ENCODE measurements at places on chromosomes 1 and 21. TPM values are rescaled to one million over a fixed set of nuclear protein-coding genes. Genes with fewer than 3 reads are reported as not detected.

The FCER1G gene
- total RNA-seq, result 2.0 TPM

The EDARADD gene
- total RNA-seq, result 3.7 TPM

The COL9A2 gene
- total RNA-seq, result 6.9 TPM

The CFAP57 gene
- total RNA-seq, result 0.82 TPM

The ATP5PO gene
- 183 TPM for total RNA-seq

GRCh38 chr1:6652986-6653385, 28.3 kb downstream of the THAP3 start:
- DNase-seq, result no peak

DNA sequence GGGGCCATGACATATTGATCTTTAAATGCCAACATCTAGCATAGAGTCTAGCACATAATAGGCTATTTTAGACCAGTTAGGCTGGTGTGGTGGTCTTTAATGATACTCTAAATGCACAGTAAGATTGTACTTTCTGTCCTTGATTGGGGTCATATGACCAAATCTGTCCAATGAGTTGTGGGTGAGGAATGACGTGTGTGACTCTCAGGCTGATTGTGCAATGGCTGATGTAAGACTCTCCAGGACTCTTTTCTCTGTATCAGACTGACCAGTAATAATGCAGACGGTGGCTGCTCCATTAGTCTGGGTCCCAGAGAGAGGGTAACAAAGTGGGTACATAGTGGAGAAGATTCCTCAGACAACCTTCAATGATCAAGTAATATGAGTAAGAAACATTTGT, 541.6 kb upstream of the CAMK1G start:
- DNase-seq, result no peak

DNA sequence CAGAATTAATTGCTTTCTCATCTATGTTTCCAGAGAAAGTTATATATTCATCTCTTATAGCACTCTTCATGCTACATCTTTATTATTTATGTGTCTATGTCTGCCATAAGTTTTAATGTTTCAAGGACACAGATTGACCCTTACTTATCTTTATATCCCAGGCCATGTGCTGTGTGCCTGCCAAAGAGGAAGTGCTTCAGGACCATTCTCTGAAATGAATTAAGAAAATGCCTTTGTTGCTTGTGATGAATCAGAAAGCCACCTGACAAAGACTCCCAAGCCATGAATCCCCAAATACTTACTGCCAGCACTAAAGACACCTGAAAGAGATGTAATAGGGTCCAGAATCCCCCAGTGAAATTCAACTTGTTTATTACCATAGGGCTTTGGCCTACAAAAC, 342.1 kb upstream of the C1orf87 start:
- DNase-seq, result no peak

- DNase-seq, result no peak
Measured at GRCh38 chr1:155080312-155081228, 1.9 kb downstream of the EFNA3 start.

DNA sequence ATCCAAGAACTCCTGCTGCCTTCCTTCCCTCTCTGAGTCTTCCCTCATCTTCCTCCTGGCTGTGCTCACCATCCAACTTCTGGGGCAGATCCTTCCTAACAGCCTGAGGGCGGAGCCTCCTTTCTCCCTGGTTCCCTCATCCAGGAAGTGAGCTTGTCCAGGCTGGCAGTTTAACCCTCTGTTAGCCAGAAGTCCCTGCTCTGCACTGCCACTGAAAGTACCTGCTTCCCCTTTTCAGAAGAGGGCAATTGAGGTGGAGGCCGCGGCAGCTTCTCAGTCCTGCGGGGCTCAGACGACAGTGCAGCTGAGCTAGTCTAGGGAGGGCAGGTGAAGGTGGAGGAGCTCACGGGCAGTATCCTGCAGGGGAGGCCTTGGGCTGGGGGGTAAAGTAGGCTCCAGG, 149.1 kb downstream of the FCRL5 start:
- DNase-seq, result no peak

DNA sequence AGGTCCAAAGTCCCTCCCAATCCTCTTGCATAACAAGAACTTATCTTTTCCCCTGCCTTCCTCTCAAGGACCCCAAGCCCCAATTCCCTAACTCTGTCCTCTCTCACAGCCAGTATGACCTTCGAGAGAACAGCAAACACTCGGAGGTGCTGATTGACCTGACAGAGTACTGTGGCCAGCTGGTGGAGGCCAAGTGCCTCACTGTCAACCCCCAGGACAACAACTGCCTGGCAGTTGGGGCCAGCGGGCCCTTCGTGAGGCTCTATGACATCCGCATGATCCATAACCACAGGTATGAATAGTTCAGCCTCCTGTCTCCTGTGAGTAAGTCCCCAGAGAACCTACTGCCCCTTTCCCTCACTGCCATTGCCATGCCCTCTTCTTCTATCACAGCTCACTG, 29.9 kb upstream of the TMEM222 start:
- no peak for DNase-seq

DNA sequence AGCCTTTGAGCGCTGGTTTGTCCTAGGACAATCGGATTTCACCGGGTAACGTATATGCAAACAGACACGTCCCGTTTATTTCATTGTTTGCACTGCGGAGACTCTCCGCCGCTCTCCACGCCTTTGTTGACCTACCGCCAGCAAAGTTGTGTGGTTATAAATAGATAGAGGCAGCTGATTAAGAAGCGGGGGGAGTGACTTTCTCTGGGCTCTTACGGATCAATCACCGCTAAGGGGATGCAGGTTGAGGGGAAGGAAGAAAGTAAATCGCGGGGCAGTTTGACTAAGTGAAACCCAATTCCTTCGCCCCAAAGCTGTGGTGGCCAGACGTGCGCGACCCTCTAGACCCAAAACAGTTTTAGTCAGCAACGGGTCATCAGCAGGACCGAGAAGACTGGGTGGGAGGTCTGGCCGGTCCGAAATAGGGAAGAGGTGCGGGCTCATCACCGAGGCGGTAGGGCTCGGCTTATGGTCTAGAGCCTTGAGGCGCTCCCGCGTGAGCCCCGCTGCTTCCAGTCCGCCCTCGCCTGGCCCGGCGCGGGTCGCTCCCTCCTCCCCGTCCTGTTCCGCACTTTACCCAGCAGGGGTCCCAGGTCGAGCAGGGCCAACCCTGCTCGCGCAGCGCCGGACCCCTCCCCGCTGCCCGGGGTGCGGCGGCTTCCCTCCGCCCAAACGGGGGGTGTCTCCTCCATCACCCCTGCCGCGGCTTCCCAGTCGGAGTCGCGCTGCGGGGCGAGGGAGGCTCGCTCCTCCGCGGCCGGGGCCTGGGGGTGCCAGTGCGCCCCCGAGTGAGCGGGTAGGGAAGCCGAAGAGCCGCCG, 120.8 kb upstream of the RRP15 start:
- no peak for DNase-seq

- DNase-seq, result no peak
Measured at GRCh38 chr1:10549904-10550664, 75.3 kb downstream of the PEX14 start.

DNA sequence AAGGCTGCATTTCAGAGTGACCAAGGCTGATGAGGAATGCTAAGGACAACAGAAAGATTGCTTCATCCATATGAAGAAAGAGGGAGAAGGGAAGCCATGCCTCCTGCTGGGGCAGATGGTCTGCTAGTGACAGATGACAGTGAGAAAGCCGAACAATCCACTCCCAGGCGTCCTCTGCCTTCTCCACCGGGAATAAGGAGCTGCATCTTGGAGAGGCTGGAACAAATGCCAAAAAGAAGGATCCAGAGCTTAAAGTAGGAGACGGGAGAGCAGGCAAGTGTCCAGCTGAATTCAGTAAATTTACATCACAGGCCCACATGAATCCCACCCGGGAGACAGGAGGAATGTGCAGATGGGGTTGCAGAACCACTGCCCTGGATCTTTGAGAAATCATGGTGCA, 33.4 kb downstream of the DDX20 start:
- DNase-seq, result no peak

DNA sequence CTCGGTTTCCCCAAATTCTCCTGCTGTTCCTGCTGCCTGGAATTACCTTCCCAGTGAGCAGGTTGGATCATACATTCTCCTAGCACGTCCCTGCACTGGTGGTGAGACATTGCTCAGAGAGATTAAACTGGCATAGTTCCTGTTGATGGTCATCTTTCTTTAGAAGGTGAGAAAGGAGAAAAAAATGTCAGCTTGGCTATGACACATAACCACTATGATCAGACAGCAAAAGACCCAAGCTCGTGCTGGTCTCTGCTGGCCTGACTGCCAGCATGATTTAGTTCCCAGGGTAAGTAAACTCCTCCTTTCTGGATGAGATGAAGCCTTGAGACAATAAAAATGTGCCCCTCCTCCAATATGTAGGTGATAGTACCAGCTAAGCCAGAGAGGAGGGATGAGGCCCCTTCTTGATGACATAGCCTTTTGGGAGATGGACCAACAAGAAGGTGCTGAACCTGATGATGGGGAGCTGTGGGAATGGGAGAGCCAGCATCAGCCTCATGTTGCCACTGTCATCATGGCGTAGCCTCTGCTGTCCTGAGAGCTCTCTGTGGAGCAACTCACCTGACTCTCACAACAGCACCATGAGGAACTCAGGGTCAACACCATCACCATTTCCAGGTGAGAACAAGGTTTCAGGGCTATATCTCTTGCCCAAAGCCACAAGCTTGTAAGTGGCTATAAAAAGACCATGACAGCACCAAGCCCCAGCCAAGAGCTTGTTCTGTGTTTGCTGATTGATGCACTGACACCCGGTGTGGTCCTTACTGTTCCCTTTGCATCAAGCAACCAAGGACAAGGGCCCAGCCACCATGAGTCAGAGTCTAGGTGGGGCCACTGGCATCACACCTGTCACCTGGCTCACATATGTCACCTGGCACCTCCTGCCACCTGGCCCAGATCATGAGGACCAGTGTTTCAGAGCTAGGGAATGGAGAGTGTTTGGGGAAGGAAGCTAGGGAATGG, 200.0 kb downstream of the MATN1 start:
- no peak for DNase-seq

DNA sequence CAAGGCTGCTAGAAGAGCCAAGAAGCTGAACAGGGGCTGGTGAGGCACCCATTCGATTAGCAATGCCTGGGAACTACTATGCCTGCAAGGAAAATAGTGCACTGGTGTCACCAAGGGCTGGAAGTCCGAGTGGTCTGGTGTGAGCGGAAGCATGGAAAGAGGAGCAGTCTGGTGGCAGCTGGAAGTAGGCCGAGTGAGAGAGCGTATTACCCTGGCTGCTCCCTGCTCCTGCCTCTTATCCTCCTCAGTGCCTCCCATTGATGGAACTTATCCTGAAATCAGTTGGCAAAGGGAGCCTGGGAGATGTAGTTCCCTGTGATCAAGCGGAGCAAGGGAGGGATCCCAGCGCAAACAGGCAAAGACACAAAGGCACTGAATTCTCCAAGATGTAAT, 9.6 kb downstream of the SMAP2 start:
- DNase-seq, result no peak

GRCh38 chr1:198970916-198971315, 332.1 kb downstream of the PTPRC start:
- no peak for DNase-seq

- DNase-seq, result no peak
Measured at GRCh38 chr21:19076031-19076430, 672.4 kb upstream of the TMPRSS15 start.

GRCh38 chr1:59316497-59317128, 19.7 kb downstream of the FGGY start:
- DNase-seq, result no peak

DNA sequence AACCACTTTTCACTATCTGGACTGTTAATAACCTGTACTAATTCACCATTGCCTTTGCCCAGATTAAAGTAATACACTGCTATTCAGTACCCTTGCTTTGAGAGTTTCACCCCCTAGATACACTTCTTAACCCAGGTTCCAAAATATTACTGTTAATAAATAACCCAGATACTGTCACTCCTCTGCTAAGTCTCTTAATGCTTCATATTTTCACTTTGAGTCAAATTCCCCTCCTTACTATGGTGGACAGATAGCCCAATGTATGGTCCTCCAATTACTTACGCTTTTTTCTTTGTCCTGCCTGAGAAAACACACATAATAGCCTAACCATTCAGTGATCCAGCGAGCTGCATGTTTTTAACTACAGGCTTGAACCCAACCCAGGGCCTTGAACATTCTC, 152.5 kb downstream of the NEGR1 start:
- DNase-seq, result no peak

GRCh38 chr1:89757532-89757931, 63.3 kb upstream of the LRRC8D start:
- DNase-seq, result no peak

- DNase-seq, result no peak
Measured at GRCh38 chr1:38063616-38064015, 17.0 kb upstream of the POU3F1 start.

GRCh38 chr1:177629526-177629925, 340.3 kb downstream of the SEC16B start:
- no peak for DNase-seq

GRCh38 chr1:43048601-43049011, 89.9 kb upstream of the SLC2A1 start:
- DNase-seq, result no peak

- no peak for DNase-seq
Measured at GRCh38 chr1:214662223-214662785, 59.3 kb downstream of the CENPF start.

DNA sequence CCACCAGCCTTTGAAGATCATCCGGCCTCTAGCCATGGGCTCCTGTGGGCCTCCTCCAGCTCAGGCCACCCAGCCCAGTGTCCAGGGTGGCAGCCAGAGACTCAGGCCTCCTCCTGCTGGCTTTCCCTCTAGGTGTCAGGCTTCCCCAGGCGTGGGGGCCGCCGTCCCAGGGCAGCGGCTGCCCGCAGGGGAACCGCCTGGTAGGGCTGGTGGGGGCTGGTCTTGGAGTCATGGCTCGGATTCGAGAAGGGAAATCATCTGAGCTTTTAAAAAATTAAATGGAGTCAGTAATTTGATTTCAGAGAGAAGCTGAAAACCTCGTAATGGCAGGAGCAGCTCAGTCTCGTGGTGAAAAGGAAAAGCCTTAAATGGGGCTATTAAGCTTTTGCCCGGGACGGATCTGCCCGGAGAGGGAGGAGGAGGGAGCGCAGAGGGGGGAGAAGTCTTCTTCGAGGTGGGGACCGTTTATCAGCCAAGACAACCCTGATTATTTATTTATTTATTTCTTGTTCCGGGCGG, 66.4 kb upstream of the TARDBP start:
- no peak for DNase-seq

DNA sequence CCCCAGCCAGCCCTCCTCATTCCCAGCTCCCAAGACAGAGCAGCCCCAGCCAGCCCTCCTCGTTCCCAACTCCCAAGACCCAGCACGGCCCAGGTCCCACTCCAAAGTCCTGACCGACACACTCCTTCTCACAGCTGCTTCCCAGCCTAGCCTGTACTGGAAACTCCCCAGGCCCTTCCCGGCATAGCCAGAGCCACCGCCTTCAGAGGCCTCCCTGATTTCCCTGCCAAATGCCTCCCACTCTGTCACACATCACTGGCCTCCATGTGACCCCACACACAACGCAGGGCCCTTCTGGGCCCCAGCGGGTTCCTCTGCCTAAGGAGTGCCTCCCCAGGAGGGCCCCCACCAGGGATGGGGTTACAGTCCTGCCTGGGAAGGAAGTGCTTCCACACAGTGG, 2.8 kb downstream of the UBE2J2 start:
- no peak for DNase-seq

All from frontal cortex (tissue), 4 donors.